Activated T-cell treated with anti-CD3 and anti-CD28 coated beads, Interleukin-2, amount 50 U/mL, for 24 hours (primary cell): ENCODE measurements at places on chromosomes 11 and 22.
A peak's percentile ranks its signal among the peaks of the same experiment; 100 is the strongest.

GRCh38 chr11:60899046-60899936 lies 7.1 kb downstream of the PRPF19 start:
- DNase-seq, result no peak

DNA sequence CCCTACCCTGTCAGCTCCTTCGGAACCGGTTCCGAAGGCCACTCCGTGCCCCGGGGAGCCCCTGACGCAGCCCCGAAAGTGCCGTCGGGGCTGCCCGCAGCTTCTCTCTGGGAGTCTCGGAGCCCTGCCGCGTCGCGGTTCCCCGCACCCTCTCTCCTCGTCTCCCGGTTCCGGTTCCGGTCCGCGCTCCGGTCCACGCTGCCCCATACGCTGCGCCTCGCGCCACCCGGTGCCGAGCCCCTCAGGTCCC lies 618 bp downstream of the MTA2 start:
- no peak for DNase-seq

DNA sequence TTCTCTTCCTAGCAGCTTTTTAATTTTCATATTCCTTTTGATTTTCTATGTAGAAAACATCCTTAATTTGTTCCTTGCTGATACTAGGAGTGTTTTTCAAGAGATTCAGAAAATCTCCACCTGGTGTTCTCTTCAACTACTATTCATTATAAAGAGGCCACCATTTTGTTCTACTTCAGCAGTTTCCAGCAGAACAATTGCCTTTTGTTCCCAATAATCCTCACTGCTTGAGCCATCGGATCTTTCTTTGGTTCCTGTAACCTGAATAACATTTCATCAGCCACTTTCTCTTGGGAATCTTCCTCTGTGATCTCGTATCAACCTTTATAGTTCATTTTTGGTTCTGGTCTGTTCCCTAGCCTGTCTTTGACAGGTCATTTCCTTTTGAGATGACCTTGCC lies 1.8 kb upstream of the OR10A5 start:
- DNase-seq, result no peak

GRCh38 chr11:27812341-27812740 lies 112.1 kb upstream of the BDNF start:
- no peak for DNase-seq

- DNase-seq, result no peak
Observed at GRCh38 chr11:123754101-123754568, at the start of gene OR6X1. Gene OR6X1 (minus strand): TSS chr11:123754518. CDS start chr11:123754518, 0 bp downstream.

DNA sequence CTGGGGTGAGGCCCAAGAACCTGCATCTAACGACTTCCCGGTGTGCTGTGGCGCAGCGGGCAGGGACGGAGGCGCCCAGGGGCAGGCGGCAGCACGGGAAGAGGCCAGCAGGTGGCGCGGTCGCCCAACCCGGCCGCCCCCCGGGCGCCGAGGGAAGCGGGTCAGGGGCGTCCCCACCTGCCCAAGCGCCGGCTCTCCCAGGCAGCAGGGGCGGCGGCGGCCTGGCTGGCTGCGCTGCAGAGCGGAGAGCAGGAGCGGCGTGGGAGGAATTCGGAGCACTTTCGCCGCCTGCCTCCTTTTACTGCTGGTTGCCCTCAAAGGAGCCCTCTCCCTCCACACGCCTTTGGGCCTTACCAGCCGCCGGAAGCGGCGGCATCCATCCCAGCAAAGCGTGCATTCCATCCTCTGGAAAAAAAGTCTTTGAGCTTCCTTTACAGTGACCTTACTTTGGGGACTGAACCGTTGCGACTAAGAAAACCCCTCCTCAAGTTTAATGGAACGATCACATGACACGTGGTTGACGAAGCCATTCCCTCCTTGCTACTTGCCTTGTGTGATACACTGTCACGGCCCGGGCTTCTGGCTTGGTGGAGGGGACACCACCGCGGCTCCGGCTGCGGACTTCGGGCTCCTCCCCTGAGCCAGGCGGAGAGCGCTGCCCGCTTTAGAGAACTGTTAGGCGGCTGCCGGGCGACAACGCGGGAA lies 106.8 kb upstream of the CLMP start:
- DNase-seq, result peak; percentile 86

GRCh38 chr11:100999756-101000155 lies 129.9 kb downstream of the PGR start:
- no peak for DNase-seq

DNA sequence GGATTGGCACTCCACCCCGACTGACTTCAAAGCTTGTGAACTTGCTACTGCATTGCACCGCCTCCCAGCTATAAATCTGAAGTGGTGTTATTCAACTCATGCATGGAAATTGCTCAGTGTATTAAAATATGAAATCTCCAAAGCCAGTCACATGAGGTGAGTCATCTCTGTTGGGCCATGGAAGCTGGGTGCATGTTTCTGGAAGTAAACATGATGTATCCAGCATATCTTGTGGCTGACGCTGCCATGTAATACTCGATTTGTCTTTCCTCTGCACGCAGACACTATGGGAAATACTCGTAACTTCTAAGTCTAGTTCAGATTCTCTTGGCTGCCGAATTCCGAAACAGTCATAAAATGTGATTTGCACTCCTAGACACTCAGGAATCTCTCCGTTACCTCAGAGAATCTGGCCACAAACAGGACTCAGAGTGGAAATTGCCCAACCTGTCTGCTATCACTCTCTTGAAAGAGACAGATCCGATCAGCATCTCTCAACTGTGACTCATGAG lies 154.9 kb upstream of the MPPED2 start:
- DNase-seq, result no peak

DNA sequence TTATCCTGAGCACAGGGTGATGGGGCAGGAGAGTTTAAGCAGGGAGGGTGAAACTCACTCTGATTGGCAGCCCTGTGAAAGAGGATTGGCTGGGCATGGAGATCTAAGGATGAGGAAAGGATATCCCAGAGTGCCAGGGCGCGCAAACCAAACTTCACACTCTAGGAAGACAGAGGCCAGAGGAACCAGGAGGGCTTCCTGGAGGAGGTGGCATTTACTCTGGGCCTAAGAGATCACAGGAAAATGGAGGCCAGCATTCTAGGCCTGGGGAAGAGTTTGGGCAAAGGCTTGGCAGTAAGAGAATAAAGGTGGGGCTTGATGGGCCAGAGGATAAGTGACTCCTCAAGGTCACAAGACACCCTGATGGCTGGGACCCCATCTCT lies 377 bp upstream of the NCF4 start:
- no peak for DNase-seq

- no peak for DNase-seq
Observed at GRCh38 chr22:46738647-46739093, 618 bp upstream of the CERK start.

GRCh38 chr11:114953039-114953438 lies 274.7 kb downstream of the NXPE2 start:
- DNase-seq, result no peak

DNA sequence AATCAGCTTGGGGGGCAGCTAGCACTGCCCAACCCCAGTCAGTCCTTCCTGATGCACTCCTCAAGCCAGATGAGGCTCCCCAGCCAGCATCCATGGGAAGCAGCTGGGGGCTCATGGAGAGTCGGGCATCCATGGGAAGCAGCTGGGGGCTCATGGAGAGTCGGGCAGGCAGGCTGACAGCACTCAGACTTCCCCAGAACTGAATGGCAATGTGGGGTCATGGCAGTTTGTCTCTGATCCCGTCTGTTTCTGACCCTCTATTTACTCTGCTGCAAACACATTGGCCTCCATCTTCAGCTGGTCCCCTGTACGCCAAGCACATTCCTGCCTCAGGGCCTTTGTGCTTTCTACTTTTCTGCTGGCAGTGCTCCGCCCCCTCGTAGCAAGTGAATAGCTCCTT lies 314.8 kb downstream of the NTM start:
- DNase-seq, result peak; percentile 0

- no peak for DNase-seq
Observed at GRCh38 chr11:27464289-27464696, 8.3 kb downstream of the LGR4 start.

GRCh38 chr22:45884201-45885062 lies 92.5 kb downstream of the WNT7B start:
- no peak for DNase-seq

GRCh38 chr11:28616160-28616965 lies 508.2 kb downstream of the METTL15 start:
- DNase-seq, result no peak

DNA sequence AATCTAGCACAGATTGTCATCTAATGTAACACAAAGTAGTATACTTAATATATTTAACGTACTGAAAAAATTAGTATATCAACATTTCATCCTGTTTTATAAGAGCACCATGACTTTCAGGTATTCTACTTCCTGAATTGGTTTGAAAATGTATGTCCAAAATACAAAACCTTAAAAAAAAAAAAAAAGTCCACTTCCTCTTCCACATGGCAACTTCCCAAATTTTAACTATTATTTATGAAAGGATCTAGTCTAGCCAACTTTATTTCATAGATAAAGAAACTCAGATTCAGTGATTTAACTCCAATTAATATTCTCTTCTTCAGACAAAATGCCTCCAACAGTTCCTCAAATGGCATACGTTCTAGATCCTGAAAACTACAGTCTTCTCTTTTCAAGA lies 44.0 kb downstream of the PIK3C2A start:
- DNase-seq, result no peak

GRCh38 chr11:34609850-34610249 lies 11.0 kb upstream of the EHF start:
- DNase-seq, result no peak
